ENCODE measurements at places on chromosomes 11 and 22.

- DNase-seq = no peak
Measured at GRCh38 chr22:45291931-45292290, 7.2 kb downstream of the UPK3A start.

- no peak for DNase-seq
Measured at GRCh38 chr11:79018371-79018849, 422.4 kb downstream of the TENM4 start.

- no peak for DNase-seq
Measured at GRCh38 chr11:63572026-63572688, 9.0 kb upstream of the PLAAT2 start.

DNA sequence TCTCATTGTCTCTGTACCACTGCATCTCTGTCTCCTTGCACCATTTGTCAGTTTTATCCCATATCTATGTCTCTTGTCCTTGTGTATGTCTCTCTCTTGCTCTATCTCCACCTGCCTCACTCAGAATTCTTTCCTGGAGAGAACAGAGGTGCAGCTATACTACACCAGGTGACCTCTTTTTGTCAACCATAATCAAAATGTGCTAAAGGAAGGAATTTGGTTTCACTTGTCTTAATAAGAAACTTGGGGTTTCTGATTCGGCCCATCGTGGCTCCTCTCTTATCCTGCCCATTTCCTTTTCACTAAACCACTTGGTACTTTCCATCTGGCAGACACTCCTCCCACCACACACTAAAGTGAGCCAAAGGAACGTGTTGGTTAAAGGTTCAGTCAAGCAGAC is 2.0 kb upstream of the C11orf42 start:
- DNase-seq = no peak

- no peak for DNase-seq
Measured at GRCh38 chr22:20148414-20148813, 2.4 kb downstream of the CCDC188 start.

DNA sequence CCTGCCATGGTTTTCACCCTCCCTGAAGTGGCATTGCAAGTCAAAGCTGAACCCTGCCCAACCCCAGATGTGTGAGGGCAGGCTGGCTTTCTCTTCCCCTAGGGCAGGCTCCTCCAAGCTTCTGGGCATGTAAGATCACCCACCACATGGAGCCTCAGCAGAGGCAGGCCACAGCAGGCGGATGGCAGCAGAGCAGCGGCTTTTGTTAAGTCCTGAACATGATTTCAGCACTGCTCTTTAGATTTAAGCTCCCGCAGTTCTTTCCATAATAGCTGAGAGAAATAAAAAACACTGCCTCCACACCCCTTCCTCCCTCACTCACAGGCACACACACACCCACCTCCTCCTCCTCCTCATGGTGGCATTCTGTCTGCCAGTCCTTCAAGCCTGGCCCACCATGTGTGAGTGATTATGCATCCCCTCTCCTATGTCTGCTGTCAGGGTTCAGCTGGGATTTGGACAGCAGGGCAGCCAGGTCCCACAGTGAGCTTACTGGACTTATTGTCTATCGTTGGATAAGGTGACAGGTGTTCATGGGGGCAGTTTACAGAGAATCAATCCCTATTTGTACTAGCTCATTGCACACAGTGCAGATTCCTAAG is 5.0 kb upstream of the NTM start:
- no peak for DNase-seq

DNA sequence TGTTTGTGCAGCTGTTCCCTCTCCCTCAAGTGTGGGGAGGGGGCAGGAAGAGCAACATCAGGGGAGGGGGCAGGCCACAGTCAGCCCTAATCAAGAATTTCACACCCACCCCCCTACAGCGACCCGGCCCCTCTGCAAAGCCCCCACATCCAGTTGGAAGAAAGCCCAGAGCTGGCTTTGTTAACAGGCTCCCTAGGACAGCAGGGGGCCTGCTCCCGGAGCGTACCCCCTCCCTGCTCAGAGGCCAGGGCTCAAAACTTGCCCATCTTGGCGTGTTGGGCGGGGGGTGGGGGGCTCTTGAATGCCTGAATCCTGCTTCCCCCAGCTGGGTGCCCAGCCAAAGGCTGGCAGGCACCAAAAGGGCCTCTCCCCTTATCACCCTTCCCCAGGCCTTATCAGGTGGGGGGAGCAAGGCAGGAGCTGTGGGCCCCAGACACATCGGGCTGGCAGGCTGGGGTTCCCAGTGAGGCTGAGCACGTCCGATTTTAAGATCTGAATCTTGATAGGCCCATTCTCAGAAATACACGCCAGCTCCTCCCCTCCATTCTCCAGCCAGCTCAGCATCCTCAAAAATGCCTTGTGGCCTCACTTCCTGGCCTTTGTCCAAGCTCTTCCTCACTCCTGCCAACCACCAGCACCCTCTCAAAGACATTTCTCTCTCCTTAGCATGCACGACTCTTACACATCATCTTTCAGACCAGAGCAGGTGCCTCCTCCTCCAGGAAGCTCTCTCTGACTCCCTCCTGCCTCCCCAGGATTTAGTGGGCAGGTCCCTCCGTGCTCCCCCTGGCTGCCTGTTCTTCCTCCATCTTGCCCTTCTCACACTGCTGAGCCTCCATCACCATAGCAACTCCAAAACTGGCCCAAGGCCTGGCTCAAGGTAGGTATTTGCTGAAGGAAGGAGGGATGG is 384.8 kb downstream of the MN1 start:
- no peak for DNase-seq

DNA sequence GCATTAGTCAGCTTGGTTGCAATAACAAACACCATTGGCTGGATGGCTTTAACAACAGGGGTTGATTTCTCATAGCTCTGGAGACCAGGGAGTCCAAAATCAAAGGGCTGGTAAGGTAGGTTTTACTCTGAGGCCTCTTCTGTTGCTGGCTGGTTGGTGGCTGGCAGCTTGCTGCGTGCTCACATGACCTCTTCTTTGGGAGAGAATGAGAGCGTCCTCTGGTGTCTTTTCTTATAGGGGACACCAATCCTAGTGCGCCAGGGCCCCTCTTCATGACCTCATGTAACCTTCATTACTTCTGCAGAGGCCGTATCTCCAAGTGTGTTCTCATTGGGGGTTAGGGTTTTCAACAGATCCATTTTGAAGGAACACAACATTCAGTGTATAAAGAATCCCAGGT is 1308.3 kb downstream of the TBC1D22A start:
- DNase-seq = no peak

- no peak for DNase-seq
Measured at GRCh38 chr22:48884324-48884723, 943.3 kb downstream of the BRD1 start.

DNA sequence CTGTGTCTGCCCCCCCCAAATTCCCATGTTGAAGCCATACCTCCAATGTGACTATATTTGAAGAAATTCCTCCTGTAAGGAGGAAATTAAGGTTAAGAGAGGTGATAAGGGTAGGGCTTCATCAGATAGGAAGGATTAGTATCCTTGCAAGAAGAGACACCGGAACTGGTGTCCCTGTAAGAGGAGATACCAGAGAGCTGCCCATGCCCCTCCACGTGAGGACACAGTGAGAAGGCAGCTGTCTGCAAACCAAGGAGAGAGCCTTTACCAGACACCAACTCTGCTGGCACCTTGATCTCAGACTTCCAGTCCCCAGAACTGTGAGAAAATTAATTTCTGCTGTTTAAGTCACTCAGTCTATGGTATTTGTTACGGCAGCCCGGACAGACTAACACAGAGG is 109.3 kb downstream of the ARFGAP2 start:
- no peak for DNase-seq

DNA sequence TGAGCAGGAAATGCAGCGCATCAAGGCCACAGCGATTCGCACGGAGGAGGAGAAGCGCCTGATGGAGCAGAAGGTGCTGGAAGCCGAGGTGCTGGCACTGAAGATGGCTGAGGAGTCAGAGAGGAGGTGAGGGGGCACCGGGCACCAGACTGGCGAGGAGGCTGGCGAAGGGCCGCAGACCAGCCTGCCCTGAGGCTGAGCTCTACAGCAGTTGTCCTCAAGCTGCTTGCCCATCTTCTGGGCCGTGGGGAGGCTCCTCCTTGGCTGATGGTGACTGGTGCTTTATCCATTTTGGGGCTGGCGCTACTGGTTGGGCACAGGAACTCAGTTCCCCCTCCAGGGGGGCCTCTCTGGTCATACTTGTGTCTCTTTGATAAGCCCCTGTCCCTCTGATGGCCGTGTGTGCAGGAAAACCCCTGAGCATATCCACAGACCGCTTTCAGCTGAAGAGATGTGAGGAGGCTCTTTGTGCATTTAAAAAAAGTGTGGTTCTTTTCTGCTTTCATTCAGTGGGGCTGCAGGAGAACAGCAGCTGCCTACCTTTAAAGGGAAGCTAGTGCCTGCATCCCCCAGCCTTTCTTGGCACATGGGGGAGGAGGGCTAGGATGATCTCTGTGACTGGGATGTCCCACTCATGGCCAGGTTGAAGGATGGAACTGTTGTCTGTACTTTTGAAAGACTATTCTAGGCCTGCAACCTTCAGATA is 46.3 kb upstream of the CABP7 start:
- no peak for DNase-seq

DNA sequence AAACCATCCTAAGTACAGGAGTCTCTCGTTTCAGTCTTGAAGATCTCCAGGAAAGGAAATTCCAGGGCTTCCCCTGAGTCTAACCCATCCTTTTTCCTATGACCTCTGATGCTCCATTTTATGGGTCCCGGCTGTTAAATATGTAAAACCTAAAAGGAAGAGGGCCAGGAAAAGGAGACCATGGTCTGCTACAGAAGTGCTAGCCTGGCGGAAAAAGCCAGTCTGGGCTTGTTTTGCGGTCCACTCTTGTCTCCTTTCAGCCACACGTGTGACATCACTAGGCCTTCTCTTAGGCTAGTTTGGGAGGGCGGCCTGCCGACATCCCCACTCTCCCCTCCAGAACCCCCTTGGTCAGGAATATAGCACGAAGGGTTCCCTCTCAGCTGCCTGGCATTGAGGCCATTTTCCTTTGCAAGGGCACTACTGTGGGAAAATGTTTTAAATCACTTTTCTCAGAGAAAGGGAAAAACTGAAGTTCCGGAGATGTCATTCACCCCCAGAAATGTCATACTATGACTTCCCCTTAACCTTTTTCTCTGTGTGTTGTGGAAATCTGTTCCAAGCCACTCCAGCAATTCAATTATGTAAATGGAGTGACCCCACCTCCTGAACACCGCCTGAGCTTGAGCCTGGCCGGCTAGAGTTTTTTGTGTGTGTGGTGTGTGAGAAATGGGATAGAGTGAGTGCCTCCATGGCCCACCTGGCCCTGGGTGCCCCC is 86.9 kb downstream of the UBASH3B start:
- DNase-seq = no peak

DNA sequence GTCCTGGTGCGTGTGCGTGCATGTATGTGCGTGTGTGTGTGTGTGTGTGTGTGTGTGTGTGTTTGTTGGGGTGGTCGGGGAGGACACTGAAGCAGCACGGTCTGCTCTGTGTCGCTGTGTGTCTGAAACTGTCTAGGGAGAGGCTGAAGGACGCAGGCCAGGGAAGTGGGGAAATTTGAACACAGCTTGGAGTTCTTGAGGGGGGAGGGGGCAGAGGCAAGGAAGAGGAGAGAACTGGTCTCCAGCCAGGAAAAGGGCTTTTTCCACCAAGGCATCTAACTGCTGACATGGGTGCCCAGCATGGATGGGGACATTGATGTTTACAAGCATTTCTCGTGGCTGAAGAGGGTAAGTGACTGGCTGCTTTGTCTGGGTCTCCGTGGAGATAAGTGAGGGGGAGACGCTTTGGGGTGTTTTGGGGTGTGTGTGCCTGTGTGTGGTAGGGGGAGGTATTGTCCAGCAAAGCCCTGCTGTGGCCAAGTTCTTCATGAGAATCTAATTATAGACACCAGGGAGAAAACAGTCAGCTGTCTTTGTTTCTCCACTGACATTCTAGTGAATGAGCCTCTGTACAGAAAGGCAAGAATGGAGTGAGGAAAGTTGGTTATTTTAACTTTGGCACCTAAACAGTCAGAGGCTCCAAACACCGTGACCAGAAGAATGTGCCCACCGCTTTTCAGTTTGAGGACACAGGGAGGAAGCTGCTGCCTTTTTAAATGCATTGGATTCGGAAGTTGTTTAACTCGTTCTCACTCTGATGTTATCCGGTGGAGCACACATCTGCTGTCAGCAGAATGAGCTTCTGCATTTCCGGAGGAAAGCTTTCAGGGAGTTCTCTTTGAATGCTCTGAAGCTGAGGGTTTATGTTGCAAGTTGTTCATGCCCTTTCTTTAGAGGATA is 63.7 kb downstream of the PPFIBP2 start:
- DNase-seq = no peak

- no peak for DNase-seq
Measured at GRCh38 chr22:39738746-39739145, 154.8 kb downstream of the ENTHD1 start.

DNA sequence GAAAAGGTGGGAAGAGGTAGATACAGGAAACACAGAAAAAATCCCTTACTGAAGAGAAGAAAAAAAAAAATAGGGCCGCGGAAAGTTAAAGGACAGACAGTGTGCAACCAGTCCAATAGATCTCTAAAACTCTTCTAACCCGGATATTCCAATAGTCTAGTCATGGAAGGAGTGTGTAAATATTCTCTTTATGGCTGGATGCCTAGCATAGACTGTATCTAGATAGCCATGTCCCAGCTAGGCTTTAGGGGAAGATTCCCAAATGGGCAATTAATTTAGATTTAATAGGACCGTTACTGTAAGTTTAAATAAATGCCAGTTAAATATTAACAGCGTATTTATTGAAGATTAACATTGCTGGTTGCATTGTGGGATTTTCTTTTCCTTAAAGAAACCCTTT is 532.7 kb downstream of the NTM start:
- DNase-seq = no peak

GRCh38 chr22:40701274-40701673 is 22.0 kb downstream of the MCHR1 start:
- no peak for DNase-seq

DNA sequence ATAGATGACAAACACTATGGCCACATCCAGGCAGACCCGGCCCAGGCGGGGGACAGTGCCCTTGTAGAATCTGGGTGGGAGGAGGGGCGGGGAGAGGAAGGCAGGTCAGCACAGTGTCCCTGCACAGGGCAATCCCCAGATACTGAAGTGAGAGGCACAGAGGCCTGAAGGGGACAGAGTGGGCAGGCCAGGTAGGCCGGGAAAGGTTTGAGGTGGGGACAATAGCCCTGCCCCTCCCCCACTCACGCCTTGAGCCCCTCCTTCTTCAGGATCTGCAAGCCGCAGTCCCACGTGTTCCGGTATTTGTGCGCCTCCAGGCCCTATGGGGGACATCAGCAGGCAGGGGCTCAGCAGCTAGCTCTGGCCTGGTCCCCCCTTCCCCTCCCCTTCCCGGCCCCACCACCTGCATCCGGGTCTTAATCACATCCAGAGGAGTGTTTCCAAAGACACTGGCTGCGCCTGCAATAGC is 2.3 kb downstream of the SLC25A1 start:
- no peak for DNase-seq
